ENCODE measurements at places on chromosomes 7 and 10.

GRCh38 chr7:65307651-65308299, 65.9 kb upstream of the ZNF92 start:
- DNase-seq = peak; percentile 55

GRCh38 chr7:44959433-44959951, 19.3 kb downstream of the MYO1G start:
- DNase-seq = peak; percentile 52

DNA sequence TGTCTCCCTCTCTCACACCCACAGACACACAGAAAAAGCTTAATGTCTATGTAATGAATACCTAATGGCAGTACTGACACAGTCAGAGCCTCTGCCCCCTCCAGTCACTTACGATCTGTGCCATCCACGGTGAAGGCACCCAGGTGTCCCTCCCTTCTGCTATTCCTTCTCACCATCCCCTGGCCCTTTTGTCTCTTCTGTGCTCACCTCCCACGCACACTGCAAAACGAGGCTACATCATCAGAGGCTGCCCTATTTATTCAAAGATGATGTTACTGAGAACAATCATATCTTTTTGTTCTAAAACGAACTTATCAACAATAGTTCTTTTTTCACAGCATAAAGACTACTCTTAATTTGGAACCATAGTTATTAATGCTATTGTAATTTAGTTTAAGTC, 246.9 kb upstream of the MKLN1 start:
- DNase-seq = no peak

- DNase-seq = no peak
Measured at GRCh38 chr7:7104314-7104698, 78.0 kb upstream of the C1GALT1 start.

GRCh38 chr10:131850383-131850870, 50.4 kb upstream of the PPP2R2D start:
- DNase-seq = no peak

GRCh38 chr10:80168162-80168511, 35.6 kb downstream of the PLAC9 start:
- DNase-seq = no peak

DNA sequence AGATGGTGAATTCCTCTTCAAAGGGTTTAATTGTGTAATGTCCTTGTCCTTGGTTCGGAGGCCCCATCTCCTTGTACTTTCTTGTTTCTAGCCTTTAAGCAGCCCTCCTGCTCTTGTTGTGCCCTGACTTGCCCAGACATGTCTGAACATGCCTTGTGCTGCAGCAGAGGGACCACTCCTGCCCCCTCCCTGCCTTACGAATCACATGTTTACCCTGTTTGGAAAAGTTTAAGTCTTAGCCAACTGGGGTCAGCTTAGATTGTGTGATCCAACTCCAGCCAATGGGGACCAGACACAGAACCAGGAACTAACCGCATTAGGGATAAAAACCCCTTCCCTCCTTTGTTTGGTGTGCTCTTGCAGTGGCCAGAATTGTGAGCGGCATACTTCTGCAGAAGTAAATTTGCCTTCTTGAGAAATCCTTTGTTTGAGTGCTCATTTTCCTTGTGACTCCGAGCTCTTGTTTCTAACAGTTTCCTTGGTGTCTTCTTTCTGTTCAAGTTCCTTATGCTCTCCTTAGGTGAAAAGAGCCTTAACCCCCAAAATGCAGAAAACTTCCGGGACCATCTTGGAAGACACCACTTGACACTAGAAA, 29.4 kb downstream of the CLRN3 start:
- no peak for DNase-seq

GRCh38 chr7:24384362-24385030, 100.5 kb downstream of the NPY start:
- no peak for DNase-seq
